Left hindlimb (tissue), 1 donor: ENCODE measurements at places on chromosomes 6 and 20.

- no peak for DNase-seq
These were observed 372.8 kb upstream of the JARID2 start for GRCh38 chr6:14873101-14873500.

GRCh38 chr20:54219751-54220426 lies 12.0 kb downstream of the PFDN4 start:
- no peak for DNase-seq

DNA sequence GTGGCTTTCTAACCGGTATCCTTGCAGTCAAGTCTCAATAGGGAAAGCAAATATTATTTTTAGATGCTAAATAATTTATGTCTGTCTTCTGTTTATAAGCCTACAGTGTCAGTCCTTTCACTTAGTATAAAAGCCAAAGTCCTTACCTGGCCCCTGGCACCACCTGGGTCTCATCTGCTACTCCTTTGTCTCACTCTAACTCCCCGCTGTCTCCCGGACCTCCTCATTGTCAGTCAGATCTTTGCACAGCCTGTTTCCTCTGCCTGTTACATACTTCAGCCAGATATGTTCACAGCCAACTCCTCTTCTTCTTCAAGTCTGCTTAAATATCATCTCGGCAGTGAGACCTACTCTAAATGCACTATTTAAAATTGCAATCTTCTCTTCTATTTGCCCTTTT lies 84.2 kb downstream of the THEMIS start:
- no peak for DNase-seq

GRCh38 chr6:14645221-14645620 lies 527.6 kb downstream of the CD83 start:
- no peak for DNase-seq

DNA sequence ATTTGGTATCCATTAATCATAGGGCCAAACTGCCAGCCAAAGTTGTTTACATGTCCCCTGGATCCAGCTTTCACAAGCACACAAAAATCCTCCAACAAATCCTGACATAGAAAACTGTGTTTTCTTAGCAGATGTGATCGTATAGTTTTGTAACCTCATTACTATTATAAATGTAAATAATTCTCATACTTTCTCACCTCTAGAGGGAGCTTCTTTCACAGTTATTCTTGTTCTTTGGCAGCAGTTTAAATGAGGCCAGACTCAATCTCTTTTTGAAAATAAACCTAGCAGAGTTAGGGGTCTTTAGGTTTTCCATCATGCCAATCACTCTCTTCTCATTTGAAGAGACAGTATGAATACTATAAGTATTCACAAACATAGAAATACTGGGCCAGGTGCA lies 17.0 kb upstream of the ZNF318 start:
- no peak for DNase-seq

DNA sequence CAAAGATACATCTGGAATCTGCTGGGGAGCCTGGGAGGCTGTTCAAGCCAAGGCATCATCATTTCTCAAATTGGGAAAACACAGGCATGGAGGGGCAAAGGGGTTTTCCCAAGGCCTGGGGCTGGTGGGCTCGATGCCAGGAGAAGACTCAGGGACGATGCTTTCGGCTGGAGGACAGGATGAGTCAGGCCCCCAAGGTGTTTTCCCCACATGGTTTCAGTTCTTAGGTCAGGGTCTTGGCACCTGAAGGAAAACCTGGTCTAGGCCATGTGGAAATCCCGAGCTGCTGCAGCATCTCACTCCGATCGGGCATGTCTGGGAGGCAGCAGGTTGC lies 348.1 kb downstream of the CDC5L start:
- DNase-seq = no peak

GRCh38 chr20:33394718-33395117 lies 6.6 kb downstream of the CDK5RAP1 start:
- DNase-seq = no peak

DNA sequence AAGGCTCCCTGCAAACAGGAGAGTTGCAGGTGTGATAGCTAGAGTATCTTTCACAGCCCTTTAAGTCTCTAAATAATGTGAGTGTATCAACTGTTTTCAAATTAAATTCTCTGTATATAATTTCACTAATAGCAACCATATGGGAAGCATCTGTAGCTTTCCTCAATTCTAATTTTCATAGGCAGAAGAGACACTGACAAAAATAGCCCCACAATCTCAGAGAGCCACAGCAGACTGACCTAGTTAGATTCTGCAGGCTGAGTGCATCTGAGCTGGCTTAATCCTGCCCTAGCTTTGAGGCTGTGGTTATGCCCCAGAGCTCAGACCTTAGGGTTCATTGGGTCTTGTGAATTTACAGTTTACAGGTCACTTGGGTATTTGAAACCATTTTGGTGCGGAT lies 63.9 kb downstream of the MAP7 start:
- no peak for DNase-seq

DNA sequence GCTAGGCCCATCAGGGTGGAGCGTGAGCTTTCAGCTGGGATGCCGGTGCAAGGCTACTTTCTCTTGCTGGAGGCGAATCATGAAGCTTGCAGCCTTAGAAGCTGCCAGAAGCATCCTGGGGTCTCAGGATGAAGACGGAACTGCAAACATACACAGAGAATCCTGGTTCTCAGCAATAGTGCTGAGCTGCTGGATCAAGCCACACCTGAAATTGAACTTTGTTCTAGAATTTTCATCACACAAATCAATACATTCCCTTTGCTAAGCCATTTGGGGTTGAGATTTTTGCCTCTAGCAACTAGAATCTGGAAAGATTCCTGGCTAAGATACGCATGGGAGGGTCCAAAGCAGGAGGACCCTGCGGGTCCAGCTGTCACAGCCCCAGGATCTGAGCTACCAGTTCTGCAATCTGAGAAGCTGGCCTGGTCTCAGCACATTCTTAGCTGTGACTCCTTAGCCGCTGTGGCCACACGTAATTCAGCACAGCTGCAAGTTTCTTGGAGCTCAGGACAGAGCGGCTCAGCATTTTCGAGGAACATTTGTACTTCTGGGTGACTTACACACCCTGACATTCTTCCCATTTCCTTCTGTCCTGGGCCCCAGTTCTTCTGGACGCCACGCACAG lies 6.6 kb upstream of the ARFGAP1 start:
- DNase-seq = no peak

- no peak for DNase-seq
These were observed 79.9 kb downstream of the BMP6 start for GRCh38 chr6:7805850-7806214.

- no peak for DNase-seq
These were observed 165.0 kb downstream of the HTR1B start for GRCh38 chr6:77298283-77298682.
